ENCODE measurements at places on chromosomes 2 and 18.

DNA sequence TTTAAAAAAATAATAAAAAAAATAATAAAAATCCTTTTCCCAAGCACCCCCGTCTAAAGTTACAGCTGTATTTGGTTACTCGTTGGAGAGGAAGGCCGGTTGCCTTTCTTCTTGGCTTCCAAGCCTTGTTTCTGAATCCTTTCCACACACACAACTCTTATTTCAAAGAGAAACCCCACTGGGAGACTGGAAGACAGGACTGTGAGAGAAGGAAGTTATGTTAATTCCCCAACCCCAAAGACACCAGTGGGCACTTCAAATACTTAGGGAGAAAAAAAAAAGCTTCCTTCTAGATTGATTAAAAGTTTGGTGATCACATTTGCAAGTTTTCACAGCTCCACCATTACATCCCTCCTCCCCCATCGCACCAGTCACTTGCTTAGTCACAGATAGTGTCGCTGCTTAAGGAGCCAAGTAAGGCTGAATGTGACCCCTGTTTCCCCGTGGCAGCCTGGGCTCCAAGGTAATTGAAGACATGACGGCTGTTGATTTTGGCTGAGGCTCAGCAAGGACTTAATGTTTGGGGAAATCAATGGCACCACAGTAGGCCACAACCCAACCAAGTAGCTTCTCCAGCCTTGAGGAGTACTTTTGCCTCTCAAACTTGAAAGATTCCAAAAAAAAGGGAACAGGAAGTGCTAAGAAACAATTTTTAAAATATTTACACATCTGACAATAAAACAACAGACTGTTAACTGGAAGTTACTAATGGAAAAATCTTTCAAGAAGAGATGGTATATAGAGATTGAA, 40.8 kb upstream of the FRZB start:
- no peak for DNase-seq

GRCh38 chr2:213443921-213444320, 159.7 kb downstream of the SPAG16 start:
- DNase-seq, result no peak

DNA sequence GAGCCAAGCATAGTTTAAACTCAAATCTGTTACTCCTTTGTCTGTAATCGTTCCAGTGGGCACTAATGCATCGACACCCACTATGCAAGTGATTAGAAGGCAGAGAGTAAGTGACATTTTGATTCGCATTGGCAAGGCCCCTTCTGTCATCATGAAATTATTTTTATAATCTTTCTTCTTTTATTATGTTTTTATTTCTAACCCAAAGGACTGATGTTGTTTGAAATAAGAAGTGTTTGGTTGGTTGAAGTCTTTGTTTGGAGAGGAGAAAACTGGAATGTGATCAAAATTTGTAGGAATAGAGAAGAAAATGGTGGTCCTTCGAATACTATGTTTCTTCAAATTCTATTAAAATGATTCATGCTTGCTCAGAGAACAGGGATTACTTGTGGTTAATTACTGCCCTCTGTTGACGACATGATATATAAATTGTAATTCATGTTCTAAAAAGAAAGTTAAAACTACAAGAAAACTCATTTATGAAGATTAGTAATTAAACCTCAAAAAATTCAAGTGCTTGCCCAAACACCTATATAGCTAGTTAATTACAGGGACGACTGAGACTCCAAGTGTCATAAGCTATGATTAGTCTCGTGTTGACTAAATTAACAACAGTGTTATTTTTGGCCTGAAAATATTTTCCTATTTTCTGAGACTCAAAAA, 26.4 kb upstream of the TFPI start:
- peak; percentile 7 for DNase-seq

DNA sequence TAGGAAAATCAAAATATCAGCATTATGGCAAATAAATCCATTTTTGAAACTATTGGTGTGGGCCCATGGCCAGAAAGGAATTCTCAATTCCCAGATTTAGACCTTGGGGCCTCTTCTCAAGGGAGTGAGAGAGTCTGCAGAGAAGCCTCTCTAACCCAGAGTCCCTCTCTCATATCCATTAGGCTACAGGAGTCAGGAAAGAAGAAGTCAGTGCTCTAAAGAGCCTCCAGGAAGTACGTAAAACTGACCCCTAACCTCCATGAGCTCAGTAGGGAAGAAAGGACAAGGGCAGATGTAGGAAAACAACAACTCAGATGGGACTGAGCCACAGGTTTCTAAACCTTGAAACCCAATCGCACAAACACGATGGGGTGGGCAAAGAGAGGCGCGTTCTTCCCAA, 479.9 kb upstream of the TNP1 start:
- DNase-seq, result no peak

DNA sequence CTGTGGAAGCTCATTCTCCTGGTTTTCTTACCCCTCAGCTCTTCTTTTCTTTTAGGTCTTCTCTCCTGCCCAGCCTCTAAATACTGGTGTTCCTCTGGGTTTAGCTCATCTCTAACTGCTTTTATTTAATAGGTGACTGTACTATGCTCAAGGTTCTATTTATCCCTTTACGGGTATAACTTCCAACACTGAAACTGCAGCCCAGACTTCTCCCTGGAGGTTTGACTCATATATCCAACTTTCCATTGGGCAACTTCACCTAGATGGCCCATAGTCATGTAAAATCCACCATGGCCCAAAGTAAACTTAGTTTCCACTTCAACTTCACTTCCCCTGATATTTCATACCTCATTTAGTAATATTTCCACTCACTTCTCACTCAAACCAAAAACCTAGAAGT, 273.1 kb downstream of the PLCL1 start:
- no peak for DNase-seq

GRCh38 chr2:240202586-240202985, 62.1 kb upstream of the OTOS start:
- DNase-seq, result no peak

DNA sequence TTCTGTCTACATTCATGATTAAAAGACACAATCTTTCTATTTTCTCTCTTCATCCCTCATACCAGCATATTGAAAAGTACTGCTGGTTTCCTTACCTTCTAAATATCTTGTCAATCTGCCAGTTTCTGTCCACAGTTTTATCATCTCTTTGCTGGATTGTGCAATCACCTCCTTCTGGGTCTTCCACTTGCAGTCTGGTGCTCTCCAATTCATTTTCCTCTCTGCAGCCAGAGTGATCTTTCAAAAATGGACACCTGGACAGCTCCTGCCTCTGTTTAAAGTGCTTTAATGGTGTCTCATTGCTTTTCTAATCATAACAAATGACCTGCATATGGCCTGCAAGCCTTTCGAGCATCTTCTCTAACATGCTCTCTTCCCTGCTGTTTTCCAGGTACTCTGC, 94.0 kb downstream of the C1QL2 start:
- no peak for DNase-seq

DNA sequence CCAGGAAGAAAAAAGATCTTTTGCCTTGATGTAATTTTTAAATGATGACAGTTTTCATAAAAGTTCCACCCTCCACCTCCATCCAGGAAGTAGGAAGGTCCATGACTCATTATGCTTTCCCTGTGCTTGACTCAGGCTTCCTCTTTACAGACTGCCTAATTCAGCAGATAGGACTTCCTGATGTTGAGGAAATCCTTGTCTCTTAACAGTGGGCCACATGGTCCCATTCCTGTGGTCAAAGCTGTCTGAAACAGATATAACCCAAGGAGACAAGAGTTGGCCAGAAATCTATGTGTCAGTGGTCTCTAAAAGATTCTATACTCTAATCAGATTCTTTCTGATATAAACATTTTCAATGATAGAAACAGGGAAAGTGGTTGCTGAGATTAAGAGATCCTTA, 119.1 kb downstream of the BAZ2B start:
- DNase-seq, result no peak

DNA sequence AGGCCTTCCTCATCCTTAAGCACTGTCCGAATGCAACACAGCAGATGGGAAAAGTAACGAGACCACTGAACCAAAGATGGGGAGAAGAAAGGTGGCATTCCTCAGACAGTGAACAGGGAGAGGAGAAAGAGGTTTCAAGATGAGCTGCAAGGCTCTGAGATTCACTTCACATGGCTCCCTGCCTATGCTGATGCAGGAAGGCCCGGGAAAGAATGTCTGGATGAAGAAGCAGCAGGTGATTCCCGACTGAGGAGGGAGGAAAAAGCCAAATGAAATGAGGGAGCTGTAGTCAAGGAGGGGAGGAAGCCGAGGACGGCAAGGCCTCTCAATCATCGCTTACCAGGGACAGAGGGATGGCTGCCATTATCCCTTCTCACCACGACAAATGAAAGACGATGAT, 98.5 kb upstream of the BOD1L2 start:
- no peak for DNase-seq

DNA sequence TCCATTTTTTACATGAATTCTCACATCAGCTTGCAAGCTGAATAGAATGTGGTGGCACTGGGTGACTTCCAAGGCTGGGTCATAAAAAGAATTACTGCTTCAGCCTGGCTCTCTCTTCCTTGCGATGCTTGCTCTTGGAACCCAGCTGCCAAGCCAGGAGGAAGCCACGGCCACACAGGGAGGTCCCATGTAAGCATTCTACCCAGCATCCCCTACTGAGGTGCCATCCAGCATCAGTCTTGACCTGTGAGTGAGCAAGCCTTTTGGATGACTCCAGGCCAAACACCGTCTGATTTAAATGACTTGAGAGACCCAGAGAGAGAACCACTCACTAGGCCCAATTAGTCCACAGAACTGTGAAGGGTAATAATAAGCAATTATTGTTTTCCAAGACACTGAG, 750.3 kb upstream of the RAB6C start:
- DNase-seq, result no peak

- no peak for DNase-seq
Observed at GRCh38 chr2:178238154-178238521, 43.8 kb downstream of the OSBPL6 start.

DNA sequence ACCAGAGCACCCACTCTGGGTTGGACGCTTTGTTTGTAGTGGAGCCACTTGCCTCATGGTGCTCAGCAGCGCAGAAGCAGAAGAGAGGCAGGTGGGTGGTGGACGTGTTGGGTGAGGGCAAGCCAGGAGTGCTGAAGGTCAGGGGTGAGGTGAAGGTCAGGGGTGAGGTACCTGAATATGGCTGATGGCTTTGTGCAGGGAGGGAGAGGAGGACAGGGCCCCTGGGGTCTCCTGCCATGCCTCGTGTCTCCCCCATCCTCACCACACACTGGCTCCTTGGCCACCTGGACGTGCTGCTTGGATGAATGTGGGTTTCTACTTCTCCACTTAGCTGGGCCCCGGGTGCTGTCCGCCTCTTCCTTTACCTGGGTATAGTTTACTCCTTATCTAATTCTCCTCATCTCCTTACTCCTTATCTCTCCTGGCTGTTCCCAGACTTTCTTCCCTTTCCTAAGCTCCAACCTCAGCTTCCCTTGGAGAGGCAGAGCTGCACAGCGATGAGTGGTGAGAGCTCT, 68.1 kb downstream of the DYSF start:
- DNase-seq, result no peak

DNA sequence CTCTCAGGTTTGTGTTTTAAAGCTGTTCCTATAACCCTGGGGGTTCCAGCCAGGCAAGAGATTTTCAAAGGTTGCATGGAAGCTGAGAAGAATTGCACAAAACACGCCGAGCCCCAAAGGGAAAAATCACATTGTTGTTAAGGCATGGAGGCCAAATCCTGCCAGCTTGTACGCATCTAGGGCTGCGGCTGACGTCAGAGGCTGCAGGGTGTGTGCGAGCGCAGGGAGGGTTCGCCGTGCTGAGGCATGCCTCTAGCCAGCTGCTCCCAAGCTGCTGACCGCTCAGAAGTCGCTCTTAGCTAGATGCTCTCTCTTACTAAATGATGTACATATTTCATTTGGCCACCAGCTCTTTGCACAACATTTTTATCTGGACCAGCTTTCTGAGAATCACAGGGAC, 191.8 kb downstream of the LPIN1 start:
- DNase-seq, result no peak

GRCh38 chr2:24734741-24735140, 58.5 kb downstream of the PTRHD1 start:
- no peak for DNase-seq

GRCh38 chr2:101830555-101830954, 133.0 kb downstream of the MAP4K4 start:
- peak; percentile 13 for DNase-seq

GRCh38 chr2:240121190-240121589, 14.9 kb downstream of the COPS9 start:
- DNase-seq, result no peak

- no peak for DNase-seq
Observed at GRCh38 chr2:118945881-118946280, 3.9 kb downstream of the MARCO start.

GRCh38 chr2:3007135-3007534, 370.5 kb downstream of the EIPR1 start:
- DNase-seq, result no peak

GRCh38 chr2:212911011-212911410, 240.4 kb downstream of the IKZF2 start:
- no peak for DNase-seq

DNA sequence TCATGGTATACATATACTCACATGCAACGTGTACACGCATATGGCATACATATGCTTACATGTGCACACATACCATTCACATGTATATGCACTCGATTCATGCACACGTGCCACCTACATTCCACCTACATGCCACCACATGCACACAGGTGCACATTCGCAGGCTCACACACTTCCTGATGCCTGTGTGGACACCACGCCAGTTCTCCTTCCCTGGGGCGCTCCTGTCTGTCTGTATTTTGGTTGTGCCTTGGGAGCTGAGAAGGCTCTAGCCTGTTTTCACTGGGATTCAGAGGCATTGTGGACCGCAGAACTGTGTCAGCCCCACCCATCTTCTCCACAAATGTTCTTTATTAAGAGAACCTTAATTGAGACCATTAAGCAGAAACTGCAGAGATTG, 96.6 kb upstream of the CTDP1 start:
- DNase-seq, result no peak

- DNase-seq, result no peak
Observed at GRCh38 chr2:101516823-101517690, 42.1 kb upstream of the RFX8 start.

GRCh38 chr18:77250926-77251729, 1.5 kb downstream of the GALR1 start:
- DNase-seq, result no peak

DNA sequence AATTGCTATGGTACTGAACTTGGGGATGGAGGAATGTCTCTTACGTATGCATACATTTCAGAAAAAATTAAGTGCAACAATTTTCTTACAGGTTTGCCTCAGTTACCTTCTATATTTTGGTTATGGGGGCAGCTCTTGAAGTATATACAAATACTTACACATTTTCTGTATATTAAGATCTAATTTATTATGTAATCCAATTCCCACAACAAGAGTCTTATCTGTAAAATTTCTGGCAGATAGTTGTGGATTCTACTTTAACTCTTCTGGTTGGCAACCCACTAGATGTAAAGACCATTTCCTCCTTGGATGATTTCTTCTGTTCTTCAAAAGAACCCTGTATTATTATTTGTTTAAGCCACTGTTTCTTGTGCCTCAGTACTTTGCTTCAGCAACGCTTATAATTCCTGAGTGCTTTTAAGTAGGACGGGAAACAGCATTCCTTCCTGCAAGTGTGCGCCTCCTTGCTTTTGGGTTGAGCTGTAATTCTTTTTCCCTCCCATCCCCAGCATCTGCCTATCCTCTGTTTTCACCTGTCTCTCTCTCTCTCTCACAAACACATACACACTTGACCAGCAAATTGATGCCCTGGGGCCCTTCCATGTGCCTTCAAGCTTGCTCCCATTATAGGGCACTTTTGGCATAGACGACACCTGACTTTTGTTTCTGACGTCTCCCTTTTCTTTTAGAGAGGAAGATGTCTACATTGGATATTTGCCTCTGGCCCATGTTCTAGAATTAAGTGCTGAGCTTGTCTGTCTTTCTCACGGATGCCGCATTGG, 61.4 kb downstream of the ACSL3 start:
- DNase-seq, result no peak

All from GM13977 (cell line).